ENCODE measurements at places on chromosomes 1 and 21. TPM values are rescaled to one million over a fixed set of nuclear protein-coding genes. Genes with fewer than 3 reads are reported as not detected.

The DCDC2B gene
- not detected for total RNA-seq

The LCE2A gene
- not detected for total RNA-seq

The TINAGL1 gene
- total RNA-seq, result 2.8 TPM

The CHRM3 gene
- total RNA-seq, result not detected

The RAB13 gene
- 44.3 TPM for total RNA-seq

The U2AF1 gene
- total RNA-seq, result 19.2 TPM

The ANKRD45 gene
- total RNA-seq, result 0.30 TPM

The IGSF9 gene
- under 0.01 TPM for total RNA-seq

The CDA gene
- 4.2 TPM for total RNA-seq

The FAM72D gene
- 3.2 TPM for total RNA-seq

The CELA2A gene
- not detected for total RNA-seq

The CA6 gene
- total RNA-seq, result not detected

The TMEM82 gene
- not detected for total RNA-seq

The PRMT6 gene
- total RNA-seq, result 18.8 TPM

The FAM3B gene
- total RNA-seq, result not detected

The ZNF593OS gene
- not detected for total RNA-seq

The TBX19 gene
- total RNA-seq, result 0.34 TPM

The CDC7 gene
- 6.8 TPM for total RNA-seq

The CNKSR1 gene
- total RNA-seq, result 0.17 TPM

The VHLL gene
- not detected for total RNA-seq

The CTSS gene
- total RNA-seq, result 0.15 TPM

The PTAFR gene
- total RNA-seq, result 0.34 TPM

The OR2L13 gene
- total RNA-seq, result not detected

The PSMB4 gene
- 333 TPM for total RNA-seq

The NDUFS5 gene
- total RNA-seq, result 631 TPM

The FAM163A gene
- total RNA-seq, result not detected

The PER3 gene
- total RNA-seq, result 1.8 TPM

The FCRL1 gene
- total RNA-seq, result not detected

The ZYG11B gene
- total RNA-seq, result 25.6 TPM

The SYT14 gene
- under 0.01 TPM for total RNA-seq

The UTS2 gene
- 0.17 TPM for total RNA-seq

The CYP4X1 gene
- not detected for total RNA-seq

The ADGRB2 gene
- 5.9 TPM for total RNA-seq

The SLC1A7 gene
- total RNA-seq, result not detected

The SPRR2B gene
- not detected for total RNA-seq

The CSF3R gene
- total RNA-seq, result not detected

The CITED4 gene
- 3.0 TPM for total RNA-seq

The SSR2 gene
- 503 TPM for total RNA-seq

The ANKRD65 gene
- total RNA-seq, result 0.50 TPM

The CD5L gene
- not detected for total RNA-seq

The S100A3 gene
- 11.6 TPM for total RNA-seq

The ZNF687 gene
- 12.5 TPM for total RNA-seq

The ACKR1 gene
- total RNA-seq, result not detected

The OR2L2 gene
- total RNA-seq, result not detected

The UBE2U gene
- not detected for total RNA-seq

The TFF3 gene
- total RNA-seq, result not detected

The GPR89B gene
- total RNA-seq, result 8.9 TPM

The RXRG gene
- not detected for total RNA-seq

The ANP32E gene
- 25.3 TPM for total RNA-seq

All from bronchus fibroblast of lung (primary cell).